ENCODE measurements at places on chromosomes 2 and 18. TPM values are rescaled to one million over a fixed set of nuclear protein-coding genes. Genes with fewer than 3 reads are reported as not detected.

The PLB1 gene
- total RNA-seq = 21.6 TPM

The FAP gene
- 3.1 TPM for total RNA-seq

The YPEL5 gene
- 113 TPM for total RNA-seq

The TFPI gene
- 6.3 TPM for total RNA-seq

The ADCY3 gene
- 74.4 TPM for total RNA-seq

The EGR4 gene
- total RNA-seq = not detected

The CERKL gene
- not detected for total RNA-seq

DNA sequence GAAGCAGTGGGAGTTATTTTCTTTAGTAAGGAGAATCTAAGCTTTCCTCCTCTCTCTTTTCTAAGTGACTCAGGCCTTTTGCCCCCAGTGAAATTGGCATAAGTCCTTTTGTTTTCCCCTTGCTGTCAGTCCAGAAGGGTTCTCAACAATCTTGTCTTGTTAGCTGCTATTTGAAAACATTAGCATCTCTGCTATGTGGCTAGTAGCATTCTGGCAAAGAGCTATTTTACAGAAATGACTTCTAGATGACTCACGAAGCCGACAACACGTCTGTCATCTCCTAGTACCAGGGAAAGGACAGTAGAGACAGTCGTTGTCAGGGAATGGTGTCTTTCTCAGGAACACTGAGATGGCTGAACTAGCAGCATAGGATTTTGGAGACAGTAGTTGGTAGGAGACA, 14.7 kb downstream of the SMARCAL1 start:
- H3K27ac ChIP-seq = no peak overlapping the region
- peaks cover 91% of the 10 kb centered on the region for H3K36me3 ChIP-seq
- no peaks in the 10 kb centered on the region for H3K4me1 ChIP-seq
- DNase-seq = no peak
- H3K27me3 ChIP-seq = no peaks in the 10 kb centered on the region

- H3K27ac ChIP-seq = peak overlapping the region; percentile 58
- no peak for DNase-seq
- peaks cover 49% of the 10 kb centered on the region for H3K4me1 ChIP-seq
- no peaks in the 10 kb centered on the region for H3K27me3 ChIP-seq
- H3K4me3 ChIP-seq = no peak overlapping the region
These were observed 108.8 kb downstream of the B3GNT2 start for GRCh38 chr2:62304429-62305417.

DNA sequence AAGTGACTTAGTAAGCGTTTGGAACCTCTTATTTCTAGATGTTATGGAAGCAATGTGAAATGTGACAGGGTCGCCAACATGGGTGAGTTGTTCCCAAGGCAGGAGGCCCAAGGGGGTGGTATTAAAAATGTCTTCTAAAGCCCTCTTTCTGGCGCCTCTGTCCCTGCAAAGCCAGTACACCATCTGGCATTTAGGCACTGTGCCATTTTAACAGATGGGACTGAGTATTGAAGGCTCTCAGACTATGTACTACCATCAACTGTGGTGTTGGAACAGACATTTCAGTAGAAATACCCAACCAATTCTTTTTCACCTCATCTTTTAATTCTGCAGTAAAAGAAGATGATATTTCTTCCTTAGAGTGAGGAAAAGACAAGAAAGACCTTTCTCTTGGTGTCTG, 384.5 kb upstream of the MMADHC start:
- no peak overlapping the region for H3K4me3 ChIP-seq
- H3K27ac ChIP-seq = no peak overlapping the region
- no peaks in the 10 kb centered on the region for H3K4me1 ChIP-seq
- H3K36me3 ChIP-seq = no peaks in the 10 kb centered on the region

GRCh38 chr2:223383315-223383714, 218.8 kb downstream of the SCG2 start:
- no peaks in the 10 kb centered on the region for H3K36me3 ChIP-seq
- no peaks in the 10 kb centered on the region for H3K27me3 ChIP-seq
- H3K4me1 ChIP-seq = no peaks in the 10 kb centered on the region
- H3K4me3 ChIP-seq = no peak overlapping the region

- no peak overlapping the region for H3K27ac ChIP-seq
- no peaks in the 10 kb centered on the region for H3K4me1 ChIP-seq
- no peak overlapping the region for H3K4me3 ChIP-seq
These were observed 252.2 kb downstream of the KLHL29 start for GRCh38 chr2:23637011-23637778.

DNA sequence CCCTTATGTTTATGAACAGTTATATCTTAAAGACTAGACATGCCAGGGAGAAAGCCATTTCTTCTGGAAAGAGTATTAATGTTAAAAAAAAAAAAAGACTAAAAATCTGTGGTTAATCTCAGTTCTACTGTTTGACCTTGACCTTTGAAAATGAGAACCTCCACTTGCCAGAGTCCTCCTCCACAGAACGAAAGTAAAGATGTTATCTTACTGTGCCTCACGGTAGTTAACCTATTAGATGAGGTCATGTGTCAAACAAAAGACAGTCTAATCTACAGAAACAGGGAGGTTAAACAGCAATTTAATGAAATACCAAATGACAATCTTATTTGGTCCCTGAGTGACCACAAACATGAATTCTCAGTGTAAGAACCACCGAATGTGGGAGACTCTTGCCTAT, 51.2 kb downstream of the SLC14A2 start:
- no peaks in the 10 kb centered on the region for H3K36me3 ChIP-seq
- no peak for DNase-seq
- H3K4me3 ChIP-seq = no peak overlapping the region
- H3K27ac ChIP-seq = no peak overlapping the region

- H3K27ac ChIP-seq = no peak overlapping the region
- no peak overlapping the region for H3K4me3 ChIP-seq
- H3K4me1 ChIP-seq = peaks cover 5% of the 10 kb centered on the region
- DNase-seq = no peak
- H3K27me3 ChIP-seq = no peaks in the 10 kb centered on the region
These were observed 94.6 kb downstream of the RTP5 start for GRCh38 chr2:241964133-241964532.

DNA sequence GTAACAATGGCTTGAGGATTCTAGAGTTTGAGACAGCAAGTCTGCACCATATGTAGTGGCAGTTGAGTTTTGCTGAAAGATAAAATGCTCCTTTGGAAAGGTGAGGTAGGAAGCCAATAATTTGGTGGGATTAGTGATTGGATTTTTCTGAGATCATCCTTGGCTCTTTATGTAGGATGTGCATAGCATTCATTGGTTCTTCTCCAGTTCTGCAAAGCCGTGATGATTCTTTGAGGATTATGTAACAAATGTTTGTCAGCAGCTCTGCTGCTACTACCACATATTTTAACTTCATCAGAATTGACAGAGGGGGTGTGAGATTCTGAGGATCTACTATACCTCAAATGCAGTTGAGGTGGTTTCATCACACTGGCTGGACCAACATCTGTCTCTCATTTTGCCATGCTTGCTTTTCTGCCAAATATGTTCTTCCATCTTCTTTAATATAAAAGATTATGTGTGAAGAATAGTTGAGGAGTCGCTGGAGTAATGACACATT, 188.9 kb upstream of the RASGRP3 start:
- H3K4me1 ChIP-seq = peaks cover 23% of the 10 kb centered on the region
- H3K36me3 ChIP-seq = no peaks in the 10 kb centered on the region
- DNase-seq = no peak
- H3K27ac ChIP-seq = no peak overlapping the region
- no peaks in the 10 kb centered on the region for H3K27me3 ChIP-seq
- no peak overlapping the region for H3K4me3 ChIP-seq

DNA sequence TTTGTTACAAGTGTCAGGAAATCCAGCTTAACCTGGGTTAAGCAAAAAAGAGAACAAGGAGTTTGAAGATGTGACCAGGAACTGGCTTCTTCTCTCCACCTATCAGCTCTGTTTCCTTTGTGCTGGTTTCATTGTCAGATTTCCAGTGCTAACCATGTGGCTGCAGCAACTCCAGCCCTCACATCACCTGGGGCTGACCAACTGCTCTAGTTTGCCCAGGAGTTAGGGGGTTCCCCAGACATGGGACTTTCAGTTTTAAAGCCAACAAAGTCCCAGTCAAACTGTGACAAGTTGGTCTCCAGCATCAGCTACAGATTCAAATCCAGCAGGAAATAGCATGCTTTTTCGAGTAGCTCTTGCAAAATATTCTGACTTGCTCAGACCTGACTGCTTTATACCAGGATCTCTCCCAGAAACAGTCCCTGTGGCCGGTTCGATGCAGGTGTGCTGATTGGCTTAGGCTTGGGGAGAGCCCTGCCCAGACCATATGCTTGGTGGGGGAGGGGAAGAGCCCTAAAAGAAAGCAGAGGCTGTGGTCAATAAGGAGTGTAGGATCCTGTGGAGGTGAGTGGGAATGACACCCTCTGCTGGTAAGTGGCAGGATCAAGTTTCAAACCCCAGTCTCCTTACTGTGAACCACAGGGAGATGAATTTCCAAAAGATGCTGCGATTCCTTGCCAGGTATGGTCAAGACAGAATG, 49.5 kb downstream of the KCNE4 start:
- no peak overlapping the region for H3K27ac ChIP-seq
- H3K4me3 ChIP-seq = no peak overlapping the region
- DNase-seq = no peak
- no peaks in the 10 kb centered on the region for H3K36me3 ChIP-seq

GRCh38 chr2:190849774-190850173, 30.8 kb upstream of the GLS start:
- H3K27me3 ChIP-seq = no peaks in the 10 kb centered on the region
- H3K36me3 ChIP-seq = no peaks in the 10 kb centered on the region
- H3K4me3 ChIP-seq = no peak overlapping the region
- no peak overlapping the region for H3K27ac ChIP-seq
- no peak for DNase-seq

DNA sequence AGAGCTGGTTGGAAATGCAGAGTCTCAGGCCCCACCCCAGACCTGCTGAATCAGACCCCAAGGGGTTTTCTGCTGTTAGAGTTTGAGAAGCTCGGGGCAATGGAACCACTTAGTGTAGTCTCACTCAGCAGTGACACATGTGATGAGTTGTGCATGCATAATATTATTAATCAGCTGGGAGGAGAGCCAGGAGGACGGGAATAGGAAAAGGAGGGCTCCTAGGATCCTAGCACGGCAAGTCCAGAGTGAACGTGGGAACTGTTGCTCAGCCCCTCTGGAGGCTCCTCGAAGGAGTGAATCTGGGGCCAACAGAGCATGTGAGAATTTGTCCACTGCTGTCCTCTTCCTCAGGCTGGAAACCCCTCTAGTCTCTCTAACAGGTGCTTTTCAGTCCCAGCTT, 87.1 kb downstream of the HS1BP3 start:
- H3K36me3 ChIP-seq = no peaks in the 10 kb centered on the region
- H3K4me3 ChIP-seq = no peak overlapping the region
- DNase-seq = no peak

- peak overlapping the region; percentile 55 for H3K4me3 ChIP-seq
- H3K4me1 ChIP-seq = peaks cover 22% of the 10 kb centered on the region
- H3K36me3 ChIP-seq = no peaks in the 10 kb centered on the region
- no peak overlapping the region for H3K27ac ChIP-seq
These were observed 19.4 kb upstream of the PAX3 start for GRCh38 chr2:222318026-222318711.

GRCh38 chr2:14303366-14304115, 329.0 kb upstream of the LRATD1 start:
- no peaks in the 10 kb centered on the region for H3K36me3 ChIP-seq
- H3K27ac ChIP-seq = no peak overlapping the region
- H3K4me1 ChIP-seq = no peaks in the 10 kb centered on the region
- no peak overlapping the region for H3K4me3 ChIP-seq

- H3K27ac ChIP-seq = no peak overlapping the region
- DNase-seq = no peak
- peaks cover 12% of the 10 kb centered on the region for H3K4me1 ChIP-seq
- H3K27me3 ChIP-seq = no peaks in the 10 kb centered on the region
- no peak overlapping the region for H3K4me3 ChIP-seq
- no peaks in the 10 kb centered on the region for H3K36me3 ChIP-seq
These were observed 188.7 kb upstream of the TWIST2 start for GRCh38 chr2:238659231-238659630.

- H3K27ac ChIP-seq = no peak overlapping the region
- DNase-seq = no peak
- H3K4me1 ChIP-seq = no peaks in the 10 kb centered on the region
- no peaks in the 10 kb centered on the region for H3K36me3 ChIP-seq
- H3K27me3 ChIP-seq = no peaks in the 10 kb centered on the region
- H3K4me3 ChIP-seq = no peak overlapping the region
These were observed 1425.6 kb upstream of the PIK3C3 start for GRCh38 chr18:40529478-40529877.

GRCh38 chr2:209044307-209044706, 379.5 kb upstream of the MAP2 start:
- no peak overlapping the region for H3K4me3 ChIP-seq
- H3K4me1 ChIP-seq = no peaks in the 10 kb centered on the region
- DNase-seq = no peak
- no peaks in the 10 kb centered on the region for H3K36me3 ChIP-seq
- no peaks in the 10 kb centered on the region for H3K27me3 ChIP-seq
- H3K27ac ChIP-seq = no peak overlapping the region

- no peak overlapping the region for H3K27ac ChIP-seq
- no peaks in the 10 kb centered on the region for H3K27me3 ChIP-seq
- H3K36me3 ChIP-seq = no peaks in the 10 kb centered on the region
- no peak overlapping the region for H3K4me3 ChIP-seq
- H3K4me1 ChIP-seq = peaks cover 9% of the 10 kb centered on the region
These were observed 11.5 kb downstream of the ANKRD29 start for GRCh38 chr18:23650968-23651927.

DNA sequence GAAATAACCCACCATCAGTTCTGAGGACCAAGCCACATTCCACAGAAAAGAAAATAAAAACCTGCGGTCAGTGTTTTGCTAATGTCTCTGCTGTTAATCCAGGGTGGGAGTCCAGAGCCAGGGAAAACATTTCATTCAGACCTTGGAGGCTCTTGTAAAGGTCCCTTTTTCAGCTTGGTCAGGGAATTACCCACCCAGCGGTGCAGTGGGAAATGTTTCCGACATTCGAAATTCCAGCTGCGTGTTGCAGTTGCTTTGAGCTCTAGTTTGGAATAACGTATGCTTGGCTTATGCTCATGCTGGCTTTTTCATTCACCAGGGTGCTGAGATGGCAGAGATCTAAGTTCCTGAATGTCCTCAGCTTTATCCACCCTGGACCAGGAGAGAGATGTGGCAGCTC, 219.1 kb downstream of the TRIB2 start:
- H3K27me3 ChIP-seq = no peaks in the 10 kb centered on the region
- H3K27ac ChIP-seq = no peak overlapping the region
- DNase-seq = no peak
- H3K4me1 ChIP-seq = no peaks in the 10 kb centered on the region

GRCh38 chr2:28389399-28390240, 3.0 kb upstream of the FOSL2 start:
- no peaks in the 10 kb centered on the region for H3K27me3 ChIP-seq
- DNase-seq = no peak
- H3K27ac ChIP-seq = peak overlapping the region; percentile 99
- no peaks in the 10 kb centered on the region for H3K36me3 ChIP-seq
- H3K4me3 ChIP-seq = peak overlapping the region; percentile 97

Measured in suprapubic skin (tissue), 4 donors.